Stimulated activated CD8-positive, alpha-beta memory T cell treated with anti-CD3 and anti-CD28 coated beads, Interleukin-4, amount 100 ng/mL, for 1 hour (primary cell): ENCODE measurements at places on chromosomes 7 and 10.

DNA sequence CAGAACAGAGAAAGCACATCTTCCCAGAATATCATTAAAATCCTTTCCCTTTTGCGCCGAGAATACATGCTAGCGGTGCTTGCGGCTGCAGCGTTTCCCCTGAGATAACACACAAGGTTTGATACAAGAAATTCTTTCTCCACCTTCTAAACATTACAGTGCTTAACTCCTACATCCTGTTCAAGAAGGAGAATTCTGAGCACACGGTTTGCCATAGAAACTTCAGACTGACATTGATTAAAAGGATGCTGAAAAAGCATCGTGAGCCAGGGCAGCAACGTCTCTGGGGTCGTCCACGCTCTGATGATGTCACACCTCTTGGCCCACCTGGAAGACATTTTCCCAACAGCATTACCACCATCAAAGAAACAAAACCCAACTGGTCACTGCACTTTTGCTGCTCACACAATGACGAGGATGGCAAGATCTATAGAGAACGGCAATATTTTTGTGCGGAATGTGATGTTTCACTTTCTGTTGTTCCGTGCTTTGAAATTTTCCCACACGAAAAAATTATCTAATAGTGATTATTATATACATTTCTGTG, 27.0 kb upstream of the PRSS1 start:
- no peak for DNase-seq

DNA sequence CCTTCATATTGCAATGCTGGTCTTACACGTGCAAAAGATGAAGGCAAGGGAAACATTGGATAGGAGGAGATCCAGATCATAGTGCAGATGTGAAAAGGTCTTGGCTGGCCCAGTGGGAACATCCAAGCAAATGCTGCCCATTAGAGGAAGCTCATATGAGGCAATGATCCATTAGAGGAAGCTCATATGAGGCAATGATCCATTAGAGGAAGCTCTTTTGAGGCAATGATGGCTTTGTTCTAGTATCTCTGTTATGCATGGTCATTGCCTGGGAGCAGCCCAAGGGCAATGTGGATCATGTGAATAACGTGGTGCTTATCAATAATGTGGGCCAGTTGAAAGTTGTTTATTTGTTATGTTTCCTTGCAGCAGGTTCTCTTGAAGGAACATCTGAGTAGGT, 37.8 kb downstream of the STEAP4 start:
- no peak for DNase-seq

DNA sequence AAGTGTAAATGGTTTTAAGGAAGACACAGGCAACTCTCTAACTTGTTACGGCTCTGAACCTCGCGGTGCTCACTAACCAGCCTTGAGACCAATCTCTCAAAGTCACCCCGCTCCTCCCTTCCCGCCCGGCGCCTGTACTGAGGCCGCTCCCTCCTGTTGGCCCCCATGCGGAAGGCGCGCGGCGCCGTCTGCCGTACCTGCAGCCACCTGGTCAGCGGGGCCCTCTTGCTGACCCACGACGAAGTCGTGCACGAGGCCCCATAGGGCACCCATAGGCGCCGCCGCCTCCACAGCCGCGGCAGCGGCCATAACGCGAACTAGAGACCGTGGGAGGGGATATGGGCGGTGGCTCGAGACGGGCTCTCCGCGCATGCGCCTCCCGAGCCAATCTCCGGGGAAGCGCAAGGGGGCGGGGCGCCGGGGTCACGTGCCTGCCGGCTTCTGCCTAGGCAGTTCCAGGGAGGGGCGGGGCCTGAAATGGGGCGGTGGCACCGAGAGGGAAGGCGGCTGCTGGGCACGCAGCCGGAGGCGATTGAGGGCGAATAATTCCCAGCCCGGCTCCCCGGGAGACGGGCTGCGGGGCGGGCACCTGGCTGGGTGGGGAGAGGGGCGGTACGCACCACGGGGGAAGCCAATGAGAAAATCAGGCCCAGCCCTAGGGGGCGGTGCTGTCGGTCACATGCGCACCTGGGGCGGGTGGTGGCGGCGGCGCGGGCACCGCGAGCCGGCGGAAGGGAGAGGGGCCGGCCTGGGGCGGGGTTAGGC, at the start of gene MMS19:
TSS of gene MMS19 (minus strand) at position 347 of the 765 bp plus-strand sequence. CDS start at position 309, 38 bp downstream.
- DNase-seq, result peak; percentile 100

DNA sequence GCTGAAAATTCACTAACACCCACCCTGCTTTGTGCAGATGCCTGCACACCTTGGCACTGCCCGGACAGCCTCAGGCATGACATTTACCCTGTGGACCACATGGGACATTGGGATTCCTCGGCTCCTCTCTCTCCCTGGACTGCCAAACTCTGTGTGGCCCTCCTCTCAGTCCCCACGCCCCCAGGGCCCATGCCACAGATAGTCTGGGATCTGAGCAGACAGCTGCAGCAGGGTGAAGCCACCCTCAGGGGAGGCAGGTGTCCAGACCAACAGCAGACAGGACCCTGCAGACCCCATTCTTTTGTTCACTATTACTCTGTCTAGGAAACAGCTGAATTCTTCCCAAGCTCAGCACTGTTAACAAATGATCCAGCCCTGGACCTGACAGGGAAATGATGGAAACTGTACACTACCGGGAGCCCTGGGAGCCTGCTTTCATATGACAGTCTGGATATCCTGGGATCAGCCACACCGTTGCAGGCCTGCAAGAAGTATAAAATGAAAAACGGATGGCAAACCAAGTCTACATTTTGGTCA, 83.4 kb downstream of the VOPP1 start:
- no peak for DNase-seq

- DNase-seq, result no peak
Observed at GRCh38 chr10:110432814-110433565, 64.7 kb upstream of the DUSP5 start.

GRCh38 chr7:106370542-106370941, 85.8 kb upstream of the NAMPT start:
- no peak for DNase-seq

DNA sequence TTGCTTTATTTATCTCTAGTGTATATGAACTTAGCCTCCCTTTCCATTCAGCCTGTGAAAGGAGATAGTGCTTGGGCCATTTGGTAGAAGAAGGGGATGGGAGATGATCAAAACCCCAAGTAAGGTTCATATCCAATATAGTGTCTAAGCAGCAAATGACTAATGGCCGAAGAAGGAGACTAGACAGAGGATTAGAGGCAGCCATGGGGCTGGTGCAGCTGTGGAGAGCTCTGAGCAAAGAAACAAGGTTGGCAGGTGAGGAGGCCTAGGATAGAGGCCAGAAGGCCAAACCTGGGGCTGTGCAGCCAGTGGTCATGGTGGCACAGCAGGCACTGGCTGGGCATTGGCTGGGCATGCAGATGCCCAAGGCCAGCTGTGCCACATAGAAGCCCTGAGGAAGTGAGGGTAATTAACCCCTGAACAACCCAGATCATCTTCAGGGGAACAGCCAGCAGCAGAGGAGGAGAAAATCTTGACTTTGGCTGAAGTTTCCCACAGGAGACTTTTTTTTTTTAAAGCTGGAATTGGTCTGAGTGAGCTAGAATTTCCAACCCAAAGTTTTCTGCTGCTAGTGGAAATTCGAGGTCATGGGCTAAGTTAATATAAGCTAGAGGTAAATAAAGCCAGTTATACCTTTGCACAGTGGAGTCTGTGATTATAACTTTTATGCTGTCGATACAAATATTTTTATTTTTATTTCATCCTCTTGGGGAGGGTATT, 10.3 kb upstream of the CPA1 start:
- no peak for DNase-seq

GRCh38 chr10:23100331-23101030, 5.1 kb downstream of the MSRB2 start:
- no peak for DNase-seq

- no peak for DNase-seq
Observed at GRCh38 chr10:48900371-48900801, 39.3 kb downstream of the LRRC18 start.

DNA sequence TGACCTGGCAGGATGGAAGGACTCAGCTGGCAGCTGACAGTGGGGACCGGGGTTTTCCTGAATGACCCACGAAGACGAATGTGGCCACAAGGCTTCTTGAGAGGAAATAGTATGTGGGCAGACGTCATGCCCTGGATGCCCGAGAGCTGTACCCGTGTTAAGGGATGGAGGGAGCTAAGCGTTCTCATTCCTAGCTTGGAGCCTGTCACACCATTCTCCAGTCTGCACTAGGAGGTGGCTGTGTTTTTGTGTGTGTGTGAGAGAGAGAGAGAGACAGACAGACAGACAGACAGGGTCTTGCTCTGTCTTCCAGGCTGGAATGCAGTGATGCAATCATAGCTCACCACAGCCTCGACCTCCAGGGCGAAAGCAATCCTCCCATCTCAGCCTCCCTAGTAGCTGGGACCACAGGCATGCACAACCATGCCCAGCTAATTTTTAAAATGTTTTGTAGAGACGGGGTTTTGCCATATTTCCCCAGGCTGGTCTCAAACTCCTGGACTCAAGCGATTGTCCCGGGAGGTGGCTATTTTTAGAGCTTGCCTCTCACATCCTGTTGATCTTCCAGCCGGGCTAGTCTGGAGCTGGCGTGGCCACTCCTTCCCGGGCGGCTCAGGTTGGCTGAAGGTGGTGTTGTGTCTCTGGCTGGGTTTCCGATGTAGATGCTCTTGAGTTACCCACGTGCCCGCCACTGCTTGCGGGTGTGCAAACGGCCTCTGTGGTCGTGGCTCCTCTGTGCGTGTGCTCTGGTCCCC, 2.1 kb downstream of the AMZ1 start:
- no peak for DNase-seq

GRCh38 chr7:125059861-125060456, 130.3 kb upstream of the POT1 start:
- DNase-seq, result no peak

GRCh38 chr7:121376979-121377378, 19.1 kb downstream of the FAM3C start:
- DNase-seq, result no peak

DNA sequence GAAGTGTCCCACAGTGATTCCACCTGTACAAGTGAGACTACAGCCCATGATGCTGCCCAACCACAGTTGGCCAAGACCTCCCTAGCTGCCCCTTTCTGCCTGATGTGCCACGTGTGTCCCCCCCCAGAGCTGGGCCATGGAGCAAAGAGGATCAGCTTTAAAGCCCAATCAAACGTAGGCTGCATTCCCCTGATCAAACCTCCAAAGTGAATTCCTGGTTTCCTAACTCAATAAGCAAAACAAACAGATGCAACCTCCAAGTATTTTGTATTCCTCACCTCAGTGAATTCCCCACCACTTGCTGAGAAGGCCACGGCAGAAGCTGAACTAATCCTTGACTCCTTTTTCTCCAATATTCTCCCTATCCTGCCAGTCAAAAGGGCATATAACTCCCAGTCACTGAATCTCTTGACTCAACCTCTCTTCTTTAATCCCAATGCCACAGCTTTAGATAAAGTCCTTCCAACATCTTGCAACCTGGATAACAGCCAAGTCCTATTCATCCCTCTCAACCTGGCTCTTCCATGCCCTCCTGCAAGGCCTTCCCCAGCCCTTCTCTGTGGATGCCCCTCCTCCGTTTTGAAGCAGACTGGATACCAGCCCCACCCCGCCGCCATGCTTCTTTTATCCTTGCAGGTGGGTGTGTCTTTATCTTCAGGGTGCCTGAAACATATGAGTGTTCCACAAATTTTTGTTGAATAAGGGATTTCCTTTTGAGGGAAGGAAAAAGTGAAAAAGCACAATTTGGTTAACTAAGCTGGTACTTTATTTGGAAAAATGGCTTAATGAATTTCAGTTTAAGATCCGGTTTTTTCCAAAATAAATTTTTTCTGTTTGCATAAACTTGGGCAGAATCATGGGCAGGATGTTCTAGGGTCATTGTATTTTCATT, 285.2 kb upstream of the MKLN1 start:
- no peak for DNase-seq

DNA sequence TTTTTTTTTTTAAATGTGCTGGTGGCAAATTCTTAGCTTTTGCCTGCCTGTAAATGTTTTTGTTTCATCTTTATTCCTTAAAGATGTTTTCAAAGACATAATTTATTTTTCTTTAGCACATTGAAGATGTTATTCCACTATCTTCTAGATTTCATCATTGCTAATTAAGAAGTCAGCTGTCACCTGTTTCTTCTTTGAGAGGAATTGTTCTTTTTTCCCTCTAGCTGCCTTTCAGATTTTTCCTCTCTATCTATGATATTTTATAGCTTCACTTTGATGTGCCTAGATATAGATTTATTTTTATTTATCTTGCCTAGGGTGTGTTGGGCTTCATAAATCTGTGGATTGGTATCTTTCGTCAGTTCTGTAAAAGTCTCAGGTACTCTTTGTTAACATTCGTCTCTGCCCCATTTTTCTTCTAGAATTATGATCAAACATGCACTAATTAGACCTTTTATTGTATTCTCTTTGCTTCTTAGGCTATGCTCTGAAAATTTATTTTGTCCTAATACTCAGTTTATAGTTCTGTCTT, 50.0 kb upstream of the GATA3 start:
- DNase-seq, result no peak

GRCh38 chr7:54857294-54857693, 98.3 kb upstream of the SEC61G start:
- DNase-seq, result no peak

- no peak for DNase-seq
Observed at GRCh38 chr7:2566348-2566889, 7.6 kb downstream of the IQCE start.

- no peak for DNase-seq
Observed at GRCh38 chr10:129809431-129809830, 154.6 kb downstream of the EBF3 start.

DNA sequence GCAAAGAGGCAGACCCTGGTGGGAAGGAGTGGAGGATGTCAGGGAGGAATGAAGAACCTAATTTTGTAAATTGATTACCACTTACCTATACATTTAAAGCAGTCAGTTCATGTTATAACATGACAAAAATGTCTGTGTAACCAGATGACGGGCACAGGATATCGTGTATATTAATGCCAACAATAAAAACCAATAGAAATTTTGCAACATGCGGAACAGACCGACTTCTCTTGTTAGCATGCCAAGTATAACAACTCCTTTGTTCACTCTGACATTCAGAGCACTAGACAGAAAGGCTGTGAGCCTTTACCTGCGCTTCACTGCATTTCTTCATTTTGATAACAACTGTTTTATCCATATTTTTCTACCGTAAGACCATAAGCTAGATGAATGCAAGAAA, 29.9 kb downstream of the CDK6 start:
- no peak for DNase-seq

DNA sequence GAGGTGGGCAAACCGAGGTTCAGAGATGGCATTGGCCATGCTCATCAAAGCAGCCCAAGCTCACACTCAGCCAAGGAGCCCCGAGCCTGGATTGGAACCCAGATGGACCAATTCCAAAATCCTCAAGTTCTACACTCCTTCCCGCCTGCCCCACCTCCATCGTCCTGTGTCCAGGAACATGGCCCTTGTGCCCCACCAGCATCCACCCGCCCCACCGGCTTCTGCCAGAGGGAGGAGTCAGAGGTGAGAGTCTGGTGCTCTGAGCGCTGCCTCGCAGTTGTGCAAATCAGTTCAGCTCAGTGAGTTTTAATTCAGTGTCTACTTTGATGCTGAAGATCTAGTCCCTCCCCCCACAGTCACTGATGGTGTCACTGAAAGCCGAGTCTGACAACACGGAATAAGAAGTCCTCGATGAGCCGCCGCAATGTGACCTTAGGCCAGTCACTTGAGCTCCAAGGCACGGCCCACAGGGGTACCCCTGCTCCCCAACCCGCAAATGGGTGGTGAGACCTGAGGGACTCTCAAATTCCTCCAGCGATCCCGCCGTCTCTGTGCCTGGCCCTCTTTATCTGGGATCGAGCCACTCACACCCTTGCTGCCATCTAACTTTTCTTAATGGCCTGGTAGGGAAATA, 26.3 kb downstream of the PRKAG2 start:
- no peak for DNase-seq
